NCI-H226 (cell line): ENCODE measurements at places on chromosomes 4 and X.

GRCh38 chr4:39495446-39496213, 31.6 kb downstream of the UGDH start:
- no peak for DNase-seq

GRCh38 chr4:10164877-10165283, 48.3 kb upstream of the WDR1 start:
- DNase-seq = peak; percentile 7

- peak; percentile 46 for DNase-seq
Observed at GRCh38 chrX:16892504-16893362, 22.6 kb upstream of the RBBP7 start.

DNA sequence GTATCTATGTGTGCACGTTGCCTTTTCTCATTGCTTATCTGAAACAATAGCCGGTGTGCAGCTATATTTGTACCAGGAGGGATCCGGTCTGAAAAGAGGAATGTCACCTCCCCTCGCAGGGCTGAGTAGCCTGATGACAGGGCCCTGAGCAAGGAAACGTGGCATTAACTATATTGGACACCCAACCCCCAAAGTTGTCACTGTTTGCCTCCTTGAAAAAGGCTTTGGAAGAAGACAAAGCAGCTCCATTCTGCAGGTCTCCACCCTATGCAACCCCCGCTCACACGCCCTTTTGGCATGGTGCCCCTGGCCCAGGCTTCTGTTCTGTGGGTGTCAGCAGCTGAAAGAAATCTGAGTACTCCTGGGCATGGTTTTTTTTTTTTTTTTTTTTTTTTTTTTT, 8.2 kb downstream of the PRRG3 start:
- no peak for DNase-seq
